ENCODE measurements at places on chromosomes 5 and 9.

GRCh38 chr9:95552814-95553546 is 36.2 kb upstream of the PTCH1 start:
- H3K4me1 ChIP-seq, result peaks cover 37% of the 10 kb centered on the region
- H3K36me3 ChIP-seq, result no peaks in the 10 kb centered on the region
- peak; percentile 62 for DNase-seq
- peaks cover 98% of the 10 kb centered on the region for H3K27me3 ChIP-seq
- peak overlapping the region; percentile 44 for H3K4me3 ChIP-seq

- H3K36me3 ChIP-seq, result no peaks in the 10 kb centered on the region
- DNase-seq, result no peak
- H3K27ac ChIP-seq, result no peak overlapping the region
- no peaks in the 10 kb centered on the region for H3K27me3 ChIP-seq
- no peaks in the 10 kb centered on the region for H3K4me1 ChIP-seq
These were observed 40.0 kb downstream of the NIM1K start for GRCh38 chr5:43231977-43232376.

DNA sequence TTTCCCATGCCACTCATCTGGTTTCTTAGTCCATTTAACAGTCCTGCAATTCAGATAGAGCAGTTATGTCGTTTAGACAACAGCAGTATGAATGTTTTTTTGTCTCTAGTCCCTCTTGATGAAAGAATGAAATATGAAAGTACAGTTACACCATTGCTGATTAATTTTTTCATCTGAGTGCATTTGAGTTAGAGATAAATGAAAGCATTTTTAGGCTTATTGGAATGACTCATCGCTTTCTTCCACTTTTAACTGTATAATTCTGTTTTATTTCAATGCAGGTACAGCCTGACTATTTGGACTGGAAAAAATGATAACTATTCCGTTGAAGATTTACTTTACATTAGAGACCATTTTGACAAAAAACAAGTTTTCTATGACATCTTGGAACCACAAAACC is 28.7 kb downstream of the ANKRD34B start:
- H3K27ac ChIP-seq, result no peak overlapping the region
- H3K4me1 ChIP-seq, result no peaks in the 10 kb centered on the region
- no peak for DNase-seq
- H3K36me3 ChIP-seq, result no peaks in the 10 kb centered on the region
- no peaks in the 10 kb centered on the region for H3K27me3 ChIP-seq

DNA sequence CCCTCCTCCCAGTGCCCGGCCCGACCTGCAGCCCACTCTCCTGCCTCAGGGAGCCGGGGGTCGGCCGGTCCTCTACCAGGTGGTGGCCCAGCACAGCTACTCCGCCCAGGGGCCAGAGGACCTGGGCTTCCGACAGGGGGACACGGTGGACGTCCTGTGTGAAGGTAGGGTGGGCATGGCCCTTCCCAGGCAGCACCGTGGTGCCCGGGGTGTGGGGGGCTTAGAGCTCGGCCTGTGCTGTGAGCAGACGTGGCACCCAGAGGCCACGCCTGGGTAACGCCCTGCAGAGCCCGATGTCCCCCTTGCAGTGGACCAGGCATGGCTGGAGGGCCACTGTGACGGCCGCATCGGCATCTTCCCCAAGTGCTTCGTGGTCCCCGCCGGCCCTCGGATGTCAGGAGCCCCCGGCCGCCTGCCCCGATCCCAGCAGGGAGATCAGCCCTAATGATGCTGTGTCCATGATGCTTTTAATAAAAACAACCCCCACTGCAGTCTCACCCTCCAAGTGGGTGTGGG is 7.2 kb downstream of the ENTPD8 start:
- H3K4me1 ChIP-seq, result no peaks in the 10 kb centered on the region
- H3K27me3 ChIP-seq, result no peaks in the 10 kb centered on the region
- H3K36me3 ChIP-seq, result no peaks in the 10 kb centered on the region
- no peak overlapping the region for H3K4me3 ChIP-seq
- H3K27ac ChIP-seq, result no peak overlapping the region
- DNase-seq, result no peak

- no peaks in the 10 kb centered on the region for H3K36me3 ChIP-seq
- H3K4me3 ChIP-seq, result no peak overlapping the region
- H3K27ac ChIP-seq, result no peak overlapping the region
These were observed 101.5 kb upstream of the RAI14 start for GRCh38 chr5:34554641-34555040.

GRCh38 chr5:3811116-3811515 is 215.5 kb downstream of the IRX1 start:
- H3K36me3 ChIP-seq, result no peaks in the 10 kb centered on the region
- no peaks in the 10 kb centered on the region for H3K4me1 ChIP-seq
- H3K27me3 ChIP-seq, result no peaks in the 10 kb centered on the region
- no peak for DNase-seq
- no peak overlapping the region for H3K27ac ChIP-seq

DNA sequence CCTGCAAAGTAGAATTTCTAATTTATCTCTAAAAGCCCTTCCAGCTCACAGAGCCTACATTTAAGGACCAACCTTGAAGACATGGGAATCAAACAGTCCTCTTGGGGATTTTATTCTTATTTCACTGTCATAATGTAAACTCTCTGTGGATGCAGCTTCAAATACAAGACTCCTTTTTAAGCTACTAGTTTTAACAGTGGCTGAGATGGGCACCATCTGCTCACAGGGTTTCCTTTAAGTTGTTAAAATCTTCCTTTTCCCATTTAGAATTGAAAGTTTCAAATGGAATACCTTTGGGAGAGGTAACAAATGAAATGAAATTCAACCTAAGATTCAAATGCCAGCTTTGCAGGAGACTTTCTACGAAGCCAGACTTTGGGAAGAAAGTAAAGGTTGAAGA is 243.7 kb downstream of the GLIS3 start:
- no peak overlapping the region for H3K4me3 ChIP-seq
- no peak overlapping the region for H3K27ac ChIP-seq
- no peak for DNase-seq

DNA sequence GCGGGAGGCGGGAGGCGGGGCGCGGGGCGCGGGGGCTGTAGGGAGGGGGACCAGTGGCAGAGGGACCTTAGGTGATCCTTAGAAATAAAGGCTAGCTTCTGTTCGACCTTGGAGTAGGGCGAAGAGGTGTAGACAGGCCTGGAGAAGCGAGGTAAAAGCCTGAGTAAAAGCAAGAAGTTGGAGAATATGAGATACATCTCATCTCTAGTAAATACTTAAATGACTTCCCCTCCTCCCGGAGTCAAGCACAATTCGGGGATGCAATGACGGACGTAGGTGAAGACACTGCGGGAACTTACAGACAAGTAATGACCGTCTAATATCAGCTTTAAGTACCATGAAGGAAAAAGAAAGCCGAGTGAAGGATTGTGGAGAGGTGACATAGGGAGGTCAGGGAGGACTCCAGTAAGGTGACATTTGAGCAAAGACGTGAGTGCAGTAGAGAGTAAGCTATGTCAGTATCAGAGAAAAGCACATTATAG is 466 bp downstream of the SMC2 start:
- no peaks in the 10 kb centered on the region for H3K27me3 ChIP-seq
- H3K27ac ChIP-seq, result no peak overlapping the region
- no peak for DNase-seq
- H3K4me3 ChIP-seq, result peak overlapping the region; percentile 73

- H3K4me3 ChIP-seq, result no peak overlapping the region
- no peak overlapping the region for H3K27ac ChIP-seq
- no peak for DNase-seq
- H3K4me1 ChIP-seq, result peaks cover 6% of the 10 kb centered on the region
These were observed 7.0 kb upstream of the HK3 start for GRCh38 chr5:176906126-176906525.

- DNase-seq, result no peak
- no peaks in the 10 kb centered on the region for H3K36me3 ChIP-seq
- no peaks in the 10 kb centered on the region for H3K27me3 ChIP-seq
- peaks cover 18% of the 10 kb centered on the region for H3K4me1 ChIP-seq
These were observed 9.4 kb upstream of the BTF3 start for GRCh38 chr5:73488806-73489205.
